ENCODE measurements at places on chromosomes 4 and X.

DNA sequence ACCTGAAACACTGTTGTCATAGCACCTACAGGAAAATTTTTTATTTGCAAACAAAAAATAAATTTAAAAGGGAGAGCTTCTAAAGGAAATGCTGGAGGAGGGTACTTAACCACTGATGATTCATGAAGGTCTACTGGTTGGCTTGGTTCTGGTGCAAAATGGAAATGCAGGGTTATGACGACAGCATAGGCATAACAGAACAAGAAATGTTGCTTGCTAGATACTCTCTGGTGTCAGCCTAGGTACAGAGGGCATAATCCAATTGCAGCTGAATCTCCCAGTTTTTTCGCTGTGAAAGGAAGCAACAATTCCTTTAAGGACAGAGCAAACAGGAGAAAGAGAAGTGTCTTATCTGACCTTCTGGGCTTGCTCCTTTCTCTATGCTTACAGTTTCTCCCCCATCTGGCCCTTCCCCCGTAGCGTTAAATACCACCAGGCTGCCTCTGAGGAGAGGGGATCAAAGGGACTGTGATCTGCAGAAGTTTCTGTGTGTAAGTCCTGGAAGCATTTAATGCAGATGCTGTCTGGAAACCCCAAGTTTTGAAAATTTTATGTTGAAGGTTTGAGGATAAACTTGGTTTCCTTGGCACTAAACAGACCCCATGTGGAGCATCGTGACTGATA, 23.7 kb upstream of the CASK start:
- DNase-seq, result no peak

DNA sequence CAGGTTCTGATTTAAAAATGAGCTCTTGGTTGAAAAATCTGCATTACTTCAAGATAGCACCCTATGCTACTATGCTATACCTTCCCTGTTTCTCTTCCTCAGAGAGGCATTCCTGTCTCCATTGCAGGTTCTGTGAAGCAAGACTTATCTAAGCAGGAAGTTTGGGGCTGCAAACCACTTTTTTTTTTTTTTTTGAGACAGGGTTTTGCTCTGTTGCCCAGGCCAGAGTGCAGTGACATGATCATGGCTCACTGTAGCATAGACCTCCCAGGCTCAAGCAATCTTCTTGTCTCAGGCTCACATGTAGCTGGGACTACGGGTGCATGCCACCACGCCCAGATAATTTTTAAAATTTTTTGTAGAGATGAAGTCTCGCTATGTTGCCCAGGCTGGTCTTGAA, 4.0 kb upstream of the CCNG2 start:
- no peak for DNase-seq

- DNase-seq, result no peak
Observed at GRCh38 chr4:122508083-122508482, 51.6 kb upstream of the IL2 start.

GRCh38 chr4:176185051-176185450, 10.3 kb downstream of the SPATA4 start:
- DNase-seq, result no peak

DNA sequence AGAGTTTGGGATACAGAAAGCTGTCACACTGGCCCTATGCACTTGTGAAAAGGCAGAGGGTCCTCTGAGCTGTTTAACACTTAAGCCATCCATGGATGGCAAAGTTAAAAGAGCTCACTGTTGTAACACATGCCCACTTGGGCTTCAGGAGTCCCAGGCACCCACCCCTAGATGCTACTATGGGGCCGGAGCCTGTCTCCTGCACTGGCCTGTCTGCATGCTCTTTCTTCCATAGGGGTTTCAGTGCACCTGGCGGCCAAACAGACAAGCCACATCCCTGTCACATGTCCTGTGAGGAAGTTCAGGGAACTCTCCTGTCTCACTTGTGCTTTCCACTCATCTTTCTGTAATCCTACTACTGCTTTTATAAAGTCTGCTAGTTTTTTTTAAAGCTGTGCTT, 2586.0 kb downstream of the PCDH7 start:
- no peak for DNase-seq

DNA sequence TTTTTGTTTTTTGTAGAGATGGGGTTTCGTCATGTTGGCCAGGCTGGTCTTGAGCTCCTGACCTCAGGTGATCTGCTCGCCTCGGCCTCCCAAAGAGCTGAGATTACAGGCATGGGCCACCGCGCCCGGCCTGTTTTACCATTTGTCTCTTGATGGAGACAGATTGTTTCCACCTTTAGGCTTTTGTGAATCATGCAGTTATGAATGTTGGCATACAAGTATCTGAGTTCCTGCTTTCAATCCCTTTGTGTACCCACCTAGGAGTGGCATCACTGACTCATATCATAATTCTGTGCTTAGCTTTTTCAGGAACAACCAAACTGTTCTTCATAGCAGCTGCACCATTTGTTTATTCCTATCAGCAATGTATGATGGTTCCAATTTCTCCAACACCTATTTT, 20.2 kb upstream of the MGST2 start:
- DNase-seq, result no peak

GRCh38 chr4:101651778-101652177, 138.8 kb upstream of the BANK1 start:
- no peak for DNase-seq

GRCh38 chr4:140762202-140762601, 6.0 kb upstream of the TBC1D9 start:
- no peak for DNase-seq

DNA sequence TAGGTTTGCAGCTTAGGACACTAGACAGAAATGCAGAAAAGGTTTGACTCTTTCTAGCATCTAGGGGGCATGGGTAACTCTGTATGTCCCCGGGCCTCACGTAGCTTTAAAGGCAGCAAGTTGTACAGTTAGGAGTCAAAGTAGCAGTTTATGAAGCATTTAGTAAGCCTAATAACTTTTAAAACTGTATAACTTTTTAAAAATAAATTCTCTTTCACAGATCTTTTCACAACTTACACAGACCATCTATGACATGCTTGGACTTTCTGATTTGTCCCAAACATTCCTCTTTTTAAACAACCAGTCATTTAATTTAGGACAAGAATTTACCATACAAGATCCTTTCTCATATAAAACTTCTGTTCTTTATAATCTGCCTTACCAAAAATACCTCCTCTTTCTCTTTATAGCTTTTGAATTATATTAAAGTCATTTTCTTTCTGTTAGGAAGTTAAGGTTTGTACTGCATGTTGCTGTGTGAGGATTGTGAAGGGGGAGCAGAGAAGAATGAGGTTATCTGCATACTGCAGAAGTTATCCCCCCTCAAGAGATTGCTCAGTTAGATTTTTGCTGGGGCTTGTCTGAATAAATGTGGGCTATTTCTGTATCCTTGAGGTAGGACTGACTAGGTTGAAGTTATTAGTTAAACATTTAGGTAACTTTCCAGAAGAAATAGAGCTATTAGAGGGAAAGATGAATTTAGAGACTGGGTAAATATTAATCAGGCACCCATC, 94.3 kb downstream of the CPE start:
- no peak for DNase-seq

DNA sequence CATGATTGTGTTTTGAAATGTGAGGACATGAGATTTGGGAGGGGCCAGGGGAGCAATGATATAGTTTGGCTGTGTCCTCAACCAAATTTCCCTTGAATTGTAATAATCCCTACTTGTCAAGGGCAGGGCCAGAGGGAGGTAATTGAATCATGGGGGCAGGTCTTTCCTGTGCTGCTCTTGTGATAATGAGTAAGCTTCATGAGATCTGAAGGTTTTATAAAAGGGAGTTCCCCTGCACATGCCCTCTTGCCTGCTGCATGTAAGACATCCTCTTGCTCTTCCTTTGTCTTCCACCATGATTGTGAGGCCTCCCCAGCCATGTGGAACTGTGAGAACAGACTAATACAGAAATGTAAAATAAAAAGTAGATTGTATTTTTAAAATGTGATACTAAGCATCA, 1294.9 kb downstream of the ADGRL3 start:
- DNase-seq, result no peak

GRCh38 chrX:56343664-56344063, 111.5 kb downstream of the KLF8 start:
- DNase-seq, result no peak

DNA sequence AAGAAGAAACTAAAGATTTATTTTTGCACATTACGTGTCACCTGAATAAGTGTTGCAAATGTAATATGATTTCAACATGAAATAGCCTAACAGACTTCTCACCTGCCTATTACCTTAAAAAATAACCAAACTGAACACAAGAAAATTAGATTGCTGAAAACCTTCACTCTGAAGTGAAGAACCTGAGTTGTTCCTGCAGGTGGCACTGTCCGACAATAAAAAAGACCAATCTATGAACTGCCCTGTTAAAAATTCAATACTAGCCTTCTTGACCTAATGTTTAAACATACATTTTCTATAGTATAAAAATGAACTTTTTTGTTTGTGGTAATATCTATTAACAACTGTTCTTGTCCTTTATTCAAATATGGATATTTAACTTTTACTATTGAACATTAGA, 69.2 kb upstream of the PNPLA4 start:
- DNase-seq, result peak; percentile 18

DNA sequence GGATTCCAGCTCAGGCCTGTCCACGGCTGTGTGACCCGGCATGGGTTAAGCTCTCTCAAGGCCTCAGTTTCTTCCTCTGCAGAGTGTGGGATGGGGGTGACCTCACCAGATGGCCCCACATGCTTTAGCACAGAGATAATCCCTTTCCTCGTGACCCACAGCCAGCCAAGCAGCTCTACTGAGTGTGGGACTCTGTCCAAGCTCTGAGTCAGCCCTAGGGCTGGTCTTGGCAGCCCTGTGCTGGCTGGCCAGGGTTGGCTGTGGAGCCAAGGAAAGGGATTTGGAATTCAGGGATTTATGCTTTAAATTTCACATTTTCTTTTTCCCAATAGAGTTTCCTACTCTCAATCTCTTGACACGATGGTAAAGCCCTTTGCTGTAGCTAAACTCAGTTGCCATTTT, 19.7 kb upstream of the SPON2 start:
- DNase-seq, result no peak

DNA sequence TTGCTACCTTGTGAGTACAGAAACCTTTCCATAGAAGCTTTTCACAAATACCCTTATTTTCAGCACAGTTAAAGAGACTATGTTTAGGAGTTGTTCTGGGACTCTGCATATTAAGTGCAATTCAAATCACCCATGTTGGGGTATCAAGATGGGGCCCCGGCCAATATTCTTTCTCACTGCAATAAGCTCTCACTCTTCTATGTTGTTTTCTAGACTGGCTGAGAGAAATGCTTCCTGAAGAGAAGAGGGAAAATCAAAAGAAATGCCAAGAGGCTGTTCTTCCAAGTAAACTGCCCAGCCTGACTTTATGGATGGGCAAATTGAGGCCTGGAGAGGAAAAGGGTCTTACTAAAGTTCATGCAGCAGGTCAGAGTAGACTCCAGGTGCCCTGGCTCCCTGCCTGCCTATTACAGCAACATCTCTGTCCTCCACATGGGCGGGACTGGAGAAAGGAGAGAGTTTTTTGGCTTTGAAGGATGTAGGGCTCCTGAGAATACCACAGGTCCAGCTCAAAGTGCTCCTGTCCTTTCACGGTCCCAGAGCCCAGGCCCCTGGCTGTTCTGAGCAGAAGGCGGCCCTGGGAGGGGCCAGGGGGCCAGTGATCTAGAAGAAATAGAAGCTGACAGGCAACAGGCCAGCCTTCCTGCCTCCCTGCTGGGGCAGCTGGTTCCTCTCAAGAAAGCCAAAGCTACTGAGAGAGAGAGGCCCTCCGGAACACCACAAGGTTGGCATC, 745 bp upstream of the IQSEC2 start:
- no peak for DNase-seq

- DNase-seq, result no peak
Observed at GRCh38 chrX:153342762-153343558, 9.0 kb downstream of the ZNF275 start.

GRCh38 chr4:152100379-152101201, 339.8 kb upstream of the GATB start:
- peak; percentile 70 for DNase-seq

DNA sequence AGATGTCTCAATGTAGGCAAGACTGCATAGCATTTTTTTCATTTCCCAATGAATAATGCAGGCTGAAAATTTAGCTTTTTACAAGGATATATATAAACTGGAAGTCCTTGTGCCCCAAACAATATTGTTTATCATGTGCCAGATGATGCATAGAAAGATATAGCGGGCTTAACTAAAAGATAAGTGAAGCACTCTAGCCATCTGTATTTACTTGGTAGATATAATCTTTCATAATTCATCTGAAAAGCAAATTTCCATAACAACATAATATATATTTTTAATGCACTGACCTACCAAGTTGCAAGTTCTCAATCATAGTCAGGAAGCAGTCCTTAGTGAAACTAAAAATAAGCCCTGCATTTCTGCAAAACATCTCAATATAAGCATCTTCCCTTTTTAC, 653.3 kb downstream of the NLGN4X start:
- no peak for DNase-seq

- no peak for DNase-seq
Observed at GRCh38 chr4:163164591-163164990, 2.1 kb downstream of the NAF1 start.

Data from activated CD4-positive, alpha-beta T cell treated with anti-CD3 and anti-CD28 coated beads, Interleukin-2, amount 50 U/mL, for 48 hours (primary cell).